Cerebellar nuclear complex (tissue), 1 donor: ENCODE measurements at places on chromosomes 4 and X.

GRCh38 chr4:32318926-32319325, 1598.8 kb downstream of the PCDH7 start:
- DNase-seq: no peak

DNA sequence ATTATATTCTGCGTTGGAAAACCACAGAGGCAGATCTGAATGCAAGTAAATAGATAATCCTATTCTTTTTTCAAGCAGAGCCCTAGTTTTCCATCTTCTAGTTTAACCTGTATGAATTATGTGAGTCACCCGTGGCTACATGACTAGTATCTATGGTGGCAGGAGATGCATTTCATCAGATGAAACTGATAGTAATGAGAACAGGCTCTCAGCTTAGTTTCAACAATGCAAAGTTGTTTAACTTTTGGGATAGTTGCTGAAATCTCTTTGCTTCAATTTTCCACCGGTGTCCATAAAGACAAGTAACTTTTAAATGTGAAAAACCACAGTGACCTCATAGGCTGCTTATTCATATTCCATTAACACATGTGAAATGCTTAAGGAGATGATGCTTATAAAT, 1317.4 kb upstream of the TENM3 start:
- no peak for DNase-seq

GRCh38 chr4:167176723-167177367, 57.4 kb downstream of the SPOCK3 start:
- no peak for DNase-seq

GRCh38 chrX:148310426-148311165, 189.8 kb upstream of the AFF2 start:
- DNase-seq: no peak
